ENCODE measurements at places on chromosomes 3 and 15. TPM values are rescaled to one million over a fixed set of nuclear protein-coding genes. Genes with fewer than 3 reads are reported as not detected.

The FMN1 gene
- polyA plus RNA-seq = not detected

DNA sequence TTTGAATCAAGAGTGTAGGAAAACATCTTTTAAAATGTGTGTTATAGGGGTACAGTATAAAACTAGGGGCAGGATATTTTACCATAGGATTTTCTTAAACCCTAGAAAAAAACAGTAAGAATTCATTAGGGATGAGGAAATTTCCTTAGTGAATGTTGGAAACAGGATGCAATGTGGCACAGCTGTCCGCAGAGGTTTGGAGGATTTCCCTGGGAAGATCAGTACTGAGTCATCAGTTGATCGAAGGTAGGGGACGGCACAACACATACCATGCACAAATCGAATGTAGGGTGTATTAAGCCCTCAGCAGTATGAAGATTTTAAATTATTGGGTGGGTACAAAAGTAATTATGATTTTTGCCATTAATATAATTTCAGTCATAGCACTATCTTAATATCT is 49.9 kb downstream of the FNDC3B start:
- peaks cover 7% of the 10 kb centered on the region for H3K36me3 ChIP-seq
- no peaks in the 10 kb centered on the region for H3K27me3 ChIP-seq
- peaks cover 75% of the 10 kb centered on the region for H3K4me1 ChIP-seq
- no peak for DNase-seq
- H3K27ac ChIP-seq = no peak overlapping the region
- no peak overlapping the region for H3K4me3 ChIP-seq

GRCh38 chr3:9930804-9931418 is 2.7 kb upstream of the CRELD1 start:
- DNase-seq = no peak
- peaks cover 39% of the 10 kb centered on the region for H3K4me1 ChIP-seq
- no peaks in the 10 kb centered on the region for H3K36me3 ChIP-seq
- peak overlapping the region; percentile 40 for H3K4me3 ChIP-seq
- H3K27ac ChIP-seq = peak overlapping the region; percentile 51

DNA sequence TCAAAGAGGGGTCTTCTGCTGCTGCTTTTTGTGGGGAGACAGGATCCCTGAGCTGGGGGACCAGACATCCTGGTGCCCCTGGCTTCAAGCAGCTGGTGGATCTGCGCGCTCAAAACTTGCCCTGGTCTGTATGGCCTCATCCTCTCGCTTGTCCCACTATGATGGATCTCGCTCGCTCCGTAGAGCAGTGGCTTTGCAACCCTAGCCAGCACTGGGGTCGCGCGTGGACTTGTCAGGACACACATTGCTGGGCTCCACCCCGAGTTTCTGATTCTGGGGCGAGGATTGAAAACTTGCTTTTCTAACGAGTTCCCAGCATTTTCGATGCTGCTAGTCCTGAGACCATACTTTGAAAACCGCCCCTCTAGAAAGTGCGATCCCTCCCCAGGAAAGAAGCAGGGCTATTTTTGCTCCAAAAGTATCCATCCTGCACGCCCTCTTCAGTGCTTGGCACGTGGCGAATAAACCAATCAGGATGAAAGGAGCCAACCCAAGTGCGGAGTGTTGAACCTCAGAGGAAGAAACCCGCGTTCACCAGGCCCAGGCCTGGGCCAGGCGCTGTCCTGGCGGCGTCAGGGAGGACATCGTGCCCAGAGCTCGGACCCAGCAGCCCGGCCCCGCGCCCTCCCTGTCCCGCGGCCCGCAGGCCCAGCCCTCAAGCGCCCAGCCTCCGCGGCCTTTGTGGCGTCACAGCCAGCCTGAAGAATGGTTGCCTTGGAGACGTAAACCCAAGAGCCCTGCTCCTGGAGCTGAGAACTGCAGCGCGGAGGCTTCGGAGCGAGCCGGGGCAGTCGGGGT is at the start of gene CFAP100:
Gene CFAP100 (plus strand): TSS at position 731 of the 798 bp plus-strand sequence. CDS start 1,092 bp downstream, outside the sequence.
- no peaks in the 10 kb centered on the region for H3K36me3 ChIP-seq
- H3K27ac ChIP-seq = no peak within 1 kb of the TSS
- peaks cover 9% of the 10 kb centered on the region for H3K27me3 ChIP-seq
- no peak within 1 kb of the TSS for H3K4me3 ChIP-seq
- H3K4me1 ChIP-seq = no peaks in the 10 kb centered on the region
- no peak for DNase-seq

DNA sequence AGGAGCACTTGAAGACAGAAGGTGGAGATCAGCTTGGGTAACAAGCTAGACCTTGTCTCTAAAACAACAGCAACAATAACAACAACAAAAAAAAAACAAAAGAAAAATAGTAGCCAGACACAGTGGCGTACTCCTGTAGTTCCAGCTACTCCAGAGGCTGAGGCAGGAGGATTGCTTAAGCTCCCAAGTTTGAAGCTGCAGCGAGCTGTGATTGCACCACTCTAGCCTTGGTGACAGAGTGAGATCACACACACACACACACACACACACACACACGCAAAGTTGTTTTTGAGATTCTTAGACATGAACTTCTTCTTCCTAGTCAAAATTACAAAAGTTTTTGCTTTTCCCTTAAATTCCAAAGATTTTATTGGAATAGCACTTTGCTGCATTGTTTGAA is 93.0 kb upstream of the IGSF10 start:
- no peaks in the 10 kb centered on the region for H3K4me1 ChIP-seq
- no peak overlapping the region for H3K27ac ChIP-seq
- H3K4me3 ChIP-seq = no peak overlapping the region
- H3K36me3 ChIP-seq = no peaks in the 10 kb centered on the region
- DNase-seq = no peak
- H3K27me3 ChIP-seq = no peaks in the 10 kb centered on the region

DNA sequence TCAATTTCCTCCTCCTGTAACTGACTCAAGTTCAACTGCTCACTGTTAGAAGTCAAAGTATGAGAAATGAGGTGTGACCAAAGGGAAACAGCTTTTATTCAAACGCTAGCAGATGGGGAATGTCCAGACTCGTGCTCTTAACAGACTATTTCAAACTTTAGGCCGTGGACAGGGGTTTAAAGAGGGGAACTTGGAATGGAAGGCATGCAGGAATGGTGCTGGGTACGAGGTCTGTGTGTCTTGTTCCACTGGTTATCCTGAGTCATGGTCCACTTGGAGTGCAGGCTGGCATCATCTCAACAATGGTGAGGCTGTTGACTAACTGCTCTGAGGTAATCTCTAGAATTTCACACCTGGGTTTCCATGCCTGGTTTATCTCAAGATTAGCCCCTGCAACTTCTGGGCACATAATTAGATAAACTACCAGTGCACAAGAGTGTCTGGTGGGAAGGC is 22.9 kb upstream of the DNAAF4 start:
- peaks cover 6% of the 10 kb centered on the region for H3K4me1 ChIP-seq
- H3K36me3 ChIP-seq = no peaks in the 10 kb centered on the region
- H3K4me3 ChIP-seq = no peak overlapping the region

- H3K36me3 ChIP-seq = peaks cover 3% of the 10 kb centered on the region
- H3K4me3 ChIP-seq = no peak overlapping the region
- H3K4me1 ChIP-seq = no peaks in the 10 kb centered on the region
- no peak overlapping the region for H3K27ac ChIP-seq
These were observed 8.6 kb upstream of the CERS3 start for GRCh38 chr15:100537331-100537730.

DNA sequence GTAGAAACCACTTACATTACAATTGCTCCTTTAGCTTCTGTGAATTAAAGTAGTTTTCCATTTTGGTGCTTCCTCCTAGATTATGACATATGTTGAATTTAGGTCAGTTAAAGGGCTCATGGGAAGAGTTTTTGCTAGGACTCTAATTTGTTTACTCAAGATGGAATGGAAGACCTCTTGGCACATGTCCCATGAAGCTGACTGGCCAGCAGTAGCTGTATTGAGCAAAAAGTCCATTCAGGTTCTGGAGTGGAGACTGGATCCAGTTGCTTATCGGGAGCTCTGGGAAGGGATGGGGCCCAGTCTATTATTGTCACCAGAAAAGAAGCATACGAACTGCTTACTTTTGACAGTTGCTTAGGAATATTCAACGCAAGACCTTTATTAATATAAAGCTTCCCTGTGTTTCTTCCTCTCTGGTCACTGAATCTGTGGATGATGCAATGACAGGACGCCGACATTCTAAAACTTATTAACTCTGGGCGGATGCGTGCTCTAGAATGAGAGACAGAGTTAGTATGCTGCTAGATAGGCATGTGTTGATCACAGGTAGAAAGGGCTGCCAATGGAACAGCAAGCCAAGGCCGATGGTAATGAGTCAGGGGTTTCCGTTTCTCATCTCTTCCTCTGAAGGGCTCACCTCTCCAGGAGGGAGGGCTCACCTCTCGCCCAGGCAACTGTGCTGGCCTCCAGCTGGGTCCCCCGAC is 155.8 kb downstream of the NR1D2 start:
- no peaks in the 10 kb centered on the region for H3K4me1 ChIP-seq
- no peak overlapping the region for H3K4me3 ChIP-seq
- no peak overlapping the region for H3K27ac ChIP-seq
- no peaks in the 10 kb centered on the region for H3K36me3 ChIP-seq

GRCh38 chr3:193768070-193768394 is 175.0 kb downstream of the OPA1 start:
- no peak overlapping the region for H3K4me3 ChIP-seq
- no peaks in the 10 kb centered on the region for H3K36me3 ChIP-seq
- H3K27ac ChIP-seq = no peak overlapping the region
- H3K27me3 ChIP-seq = no peaks in the 10 kb centered on the region

The NMNAT3 gene
- polyA plus RNA-seq = 2.5 TPM

DNA sequence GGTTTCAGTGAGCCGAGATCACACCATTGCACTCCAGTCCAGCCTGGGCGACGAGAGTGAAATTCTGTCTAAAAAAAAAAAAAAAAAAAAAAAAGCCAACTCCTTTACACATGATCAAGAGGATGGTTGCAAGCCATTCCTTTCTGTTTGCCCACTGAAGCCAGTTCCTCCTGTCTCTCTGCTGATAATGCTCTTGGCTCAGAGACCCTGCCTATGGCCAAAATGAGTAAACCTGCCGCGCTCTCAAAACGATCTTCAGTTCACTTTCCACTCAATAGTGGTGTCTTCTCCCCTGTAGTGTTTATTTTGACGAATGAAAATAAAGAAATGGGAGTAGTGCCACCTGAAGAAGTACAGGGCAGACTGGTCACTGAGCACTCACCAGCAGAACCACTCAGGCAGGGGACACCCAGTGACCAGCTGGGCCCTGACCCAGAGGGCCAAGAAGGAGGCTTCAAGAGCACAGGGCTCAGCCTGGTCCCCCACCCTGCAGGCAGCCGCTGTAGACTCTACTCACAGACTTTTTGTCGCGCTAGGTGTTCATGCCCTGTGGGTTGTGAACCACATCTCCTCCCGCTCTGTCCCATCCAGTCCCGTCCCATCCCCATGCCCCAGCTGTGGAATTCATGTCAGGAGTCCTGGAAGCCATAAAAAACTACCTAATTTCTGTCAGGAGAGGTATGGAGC is 23.6 kb downstream of the GRAMD2A start:
- H3K4me1 ChIP-seq = no peaks in the 10 kb centered on the region
- H3K27ac ChIP-seq = no peak overlapping the region
- no peaks in the 10 kb centered on the region for H3K36me3 ChIP-seq
- H3K4me3 ChIP-seq = no peak overlapping the region
- no peak for DNase-seq

The GOLGA6L9 gene
- polyA plus RNA-seq = not detected

- H3K36me3 ChIP-seq = no peaks in the 10 kb centered on the region
- no peaks in the 10 kb centered on the region for H3K4me1 ChIP-seq
- no peak overlapping the region for H3K4me3 ChIP-seq
- DNase-seq = no peak
- peaks cover 2% of the 10 kb centered on the region for H3K27me3 ChIP-seq
These were observed 250.0 kb upstream of the PROK2 start for GRCh38 chr3:72034986-72035385.

GRCh38 chr3:118900737-118901525 is 133.7 kb downstream of the IGSF11 start:
- no peak for DNase-seq
- no peak overlapping the region for H3K27ac ChIP-seq
- H3K27me3 ChIP-seq = peaks cover 1% of the 10 kb centered on the region
- H3K4me3 ChIP-seq = no peak overlapping the region
- H3K36me3 ChIP-seq = no peaks in the 10 kb centered on the region

- H3K27ac ChIP-seq = no peak overlapping the region
- no peak overlapping the region for H3K4me3 ChIP-seq
- DNase-seq = no peak
- no peaks in the 10 kb centered on the region for H3K27me3 ChIP-seq
- no peaks in the 10 kb centered on the region for H3K36me3 ChIP-seq
These were observed 310.3 kb downstream of the PTPRG start for GRCh38 chr3:61871644-61872043.

The VWA5B2 gene
- polyA plus RNA-seq = not detected

GRCh38 chr15:54064365-54064764 is 86.1 kb downstream of the UNC13C start:
- no peaks in the 10 kb centered on the region for H3K27me3 ChIP-seq
- H3K36me3 ChIP-seq = no peaks in the 10 kb centered on the region
- H3K27ac ChIP-seq = no peak overlapping the region
- no peak overlapping the region for H3K4me3 ChIP-seq
- no peak for DNase-seq

DNA sequence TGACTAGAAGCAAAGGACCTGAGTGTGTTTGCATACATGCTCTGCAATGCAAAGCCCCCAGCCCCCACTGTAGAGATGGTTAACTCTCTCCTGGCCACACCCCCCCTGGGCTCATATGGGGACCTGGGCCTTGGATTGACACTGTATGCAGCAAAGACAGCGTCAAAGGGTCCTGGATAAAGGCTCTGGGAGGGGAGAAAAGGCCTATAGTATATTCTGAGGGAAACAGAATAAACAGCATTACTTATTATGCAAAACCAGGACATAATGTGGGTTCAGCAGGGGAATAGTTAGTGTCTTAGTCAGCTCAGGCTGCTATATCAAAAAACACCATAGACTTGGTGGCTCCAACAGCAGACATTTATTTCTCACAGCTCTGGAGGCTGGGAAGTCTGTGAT is 158.7 kb downstream of the APBA2 start:
- H3K4me3 ChIP-seq = no peak overlapping the region
- H3K36me3 ChIP-seq = no peaks in the 10 kb centered on the region

The ZBED2 gene
- polyA plus RNA-seq = not detected

GRCh38 chr3:150582620-150583019 is 20.5 kb upstream of the SELENOT start:
- H3K4me3 ChIP-seq = no peak overlapping the region
- DNase-seq = no peak
- H3K36me3 ChIP-seq = peaks cover 13% of the 10 kb centered on the region
- H3K27me3 ChIP-seq = no peaks in the 10 kb centered on the region

DNA sequence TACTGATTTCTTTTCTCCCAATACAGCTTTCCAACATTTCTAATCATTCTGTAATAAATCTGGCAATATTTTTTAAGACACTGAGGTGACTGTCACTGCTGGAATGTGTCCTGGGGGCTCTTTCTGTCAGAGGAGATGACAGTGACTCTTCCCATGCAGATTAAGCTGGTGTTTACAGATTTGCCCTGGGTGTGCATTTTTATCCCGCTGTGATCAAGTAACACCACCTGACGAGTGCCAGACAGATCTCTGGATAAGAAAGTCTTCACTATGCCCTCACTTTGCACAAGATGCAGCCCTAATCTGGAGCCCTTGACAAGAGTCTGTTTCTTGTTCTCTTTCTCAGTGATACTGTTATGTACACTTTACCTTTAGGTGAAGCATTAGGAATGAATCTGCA is 477.7 kb downstream of the ZIC1 start:
- no peaks in the 10 kb centered on the region for H3K4me1 ChIP-seq
- no peak overlapping the region for H3K27ac ChIP-seq
- H3K27me3 ChIP-seq = no peaks in the 10 kb centered on the region
- no peak for DNase-seq

- no peak for DNase-seq
- peaks cover 29% of the 10 kb centered on the region for H3K4me1 ChIP-seq
- no peak overlapping the region for H3K4me3 ChIP-seq
- peaks cover 2% of the 10 kb centered on the region for H3K27me3 ChIP-seq
- H3K27ac ChIP-seq = no peak overlapping the region
These were observed 53.7 kb downstream of the KLHL25 start for GRCh38 chr15:85741021-85741421.

All from immature natural killer cell (primary cell).